Activated naive CD4-positive, alpha-beta T cell treated with anti-CD3 and anti-CD28 coated beads for 36 hours (primary cell): ENCODE measurements at places on chromosomes 16 and 17. TPM values are rescaled to one million over a fixed set of nuclear protein-coding genes. Genes with fewer than 3 reads are reported as not detected.

DNA sequence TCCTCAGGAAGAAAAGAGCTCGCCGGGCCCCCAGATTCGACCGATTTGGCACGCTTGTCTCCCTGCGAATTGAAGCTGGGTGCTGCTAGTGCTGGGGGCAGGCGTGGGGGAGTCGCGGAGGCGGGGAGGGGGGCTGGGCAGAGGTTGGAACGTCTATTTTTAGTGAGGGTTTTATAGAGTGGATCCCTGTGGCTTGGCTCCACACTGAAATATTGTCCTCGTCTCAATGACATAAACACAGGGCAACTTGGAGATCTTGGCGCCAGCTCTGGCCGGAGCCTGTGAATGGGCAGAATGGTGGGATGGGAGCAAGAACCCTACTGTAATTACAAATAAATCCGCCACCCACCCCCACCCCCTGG lies 15.7 kb upstream of the NOG start:
- no peak for DNase-seq

Gene OR1F1
- not detected for total RNA-seq

DNA sequence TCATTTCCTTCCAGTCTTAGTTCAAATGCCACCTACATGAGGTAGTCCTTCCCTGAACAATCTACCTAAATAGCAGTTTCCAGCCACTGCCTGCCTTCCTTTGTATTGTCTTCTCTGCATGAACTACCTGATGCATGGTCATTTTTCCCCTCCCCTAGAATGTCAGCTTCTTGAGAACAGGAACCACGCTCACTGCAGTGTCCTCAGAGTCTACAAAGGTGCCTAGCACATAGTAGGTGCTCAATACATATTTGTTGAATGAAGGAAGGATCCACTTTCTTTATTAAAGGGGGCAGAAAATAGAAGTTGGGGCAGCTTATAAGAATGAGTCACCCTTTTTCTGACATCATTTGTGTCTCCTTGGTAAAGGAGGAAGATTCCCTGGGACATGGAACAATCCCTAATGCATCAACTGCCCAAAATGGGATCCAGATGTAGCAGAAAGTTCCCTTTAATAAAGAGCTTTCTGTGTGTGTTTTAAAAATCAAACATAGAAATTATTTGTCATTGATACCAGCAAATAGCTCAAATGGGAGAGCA lies 4.4 kb upstream of the CYLD start:
- no peak for DNase-seq

GRCh38 chr17:71260366-71260940 lies 860.4 kb upstream of the SOX9 start:
- no peak for DNase-seq

DNA sequence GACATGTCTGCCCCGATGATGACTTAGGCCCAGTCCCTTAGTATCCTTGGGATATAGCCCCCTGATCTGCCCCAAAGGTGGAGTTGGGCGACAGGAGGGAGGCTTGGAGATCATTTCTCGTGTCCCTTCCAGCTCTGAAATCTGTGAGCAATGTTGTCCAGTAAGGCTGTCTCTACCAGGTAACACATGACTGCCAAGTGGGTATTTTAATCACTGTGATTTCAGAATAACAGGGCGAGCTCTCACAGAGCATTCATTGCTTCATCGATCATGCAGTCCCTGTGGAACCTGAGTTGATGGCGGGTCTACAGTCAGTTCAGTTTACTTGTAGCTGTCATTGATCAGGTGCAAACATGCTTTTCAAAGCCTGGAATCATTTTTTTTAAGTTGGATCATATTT lies 39.2 kb downstream of the KSR1 start:
- no peak for DNase-seq

Gene CES1
- total RNA-seq, result not detected

Gene ENKD1
- 6.7 TPM for total RNA-seq

DNA sequence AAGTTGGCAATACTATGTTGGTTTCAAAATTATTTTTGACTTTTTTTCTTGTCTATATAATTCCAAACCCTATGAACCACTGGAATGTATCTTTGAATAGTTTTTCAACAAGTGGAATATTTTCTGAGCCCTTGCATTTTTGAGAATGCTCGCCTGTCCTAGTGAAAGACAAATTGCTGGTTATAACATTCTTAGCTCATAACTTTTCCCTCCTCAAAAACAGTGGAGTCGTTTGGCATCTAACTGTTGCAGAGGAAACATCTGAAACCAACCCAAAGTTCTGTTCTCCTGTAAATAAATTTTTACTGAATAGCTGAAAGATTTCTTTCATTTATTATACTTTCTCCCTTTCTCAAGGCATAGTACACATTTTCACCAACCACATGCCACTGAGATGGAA lies 11.3 kb upstream of the COX10 start:
- no peak for DNase-seq

Gene CLEC18A
- 0.19 TPM for total RNA-seq

Gene PRCD
- total RNA-seq, result not detected

DNA sequence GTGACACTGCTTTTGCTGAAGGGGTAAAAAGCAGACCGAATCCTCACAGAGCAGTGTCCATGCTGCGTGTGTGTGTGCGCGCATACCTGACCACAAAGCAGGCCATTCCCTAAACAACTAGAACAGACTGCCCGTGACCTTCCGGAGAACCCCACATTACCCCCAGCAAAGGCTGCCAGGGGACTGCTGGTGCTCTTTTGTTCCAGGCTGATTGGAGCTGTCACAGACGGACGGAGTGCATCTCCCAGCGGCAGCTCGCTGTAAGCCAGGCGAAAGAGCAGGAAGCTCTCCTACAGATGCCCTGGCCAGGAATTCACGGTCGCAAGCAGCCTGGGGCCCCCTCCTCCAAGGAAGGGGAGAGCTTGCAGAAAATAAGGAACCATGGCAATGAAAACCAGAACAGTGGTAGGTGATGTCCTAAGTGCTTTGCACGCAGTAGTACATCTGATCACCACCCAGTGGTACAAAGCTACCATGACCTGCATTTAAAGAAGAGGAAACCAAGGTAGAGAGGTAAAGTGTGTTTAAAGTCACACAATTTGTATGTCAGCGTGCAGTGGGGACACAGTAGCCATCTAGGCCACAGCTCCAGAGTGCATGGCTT lies 153.4 kb upstream of the DYNLRB2 start:
- DNase-seq, result no peak

DNA sequence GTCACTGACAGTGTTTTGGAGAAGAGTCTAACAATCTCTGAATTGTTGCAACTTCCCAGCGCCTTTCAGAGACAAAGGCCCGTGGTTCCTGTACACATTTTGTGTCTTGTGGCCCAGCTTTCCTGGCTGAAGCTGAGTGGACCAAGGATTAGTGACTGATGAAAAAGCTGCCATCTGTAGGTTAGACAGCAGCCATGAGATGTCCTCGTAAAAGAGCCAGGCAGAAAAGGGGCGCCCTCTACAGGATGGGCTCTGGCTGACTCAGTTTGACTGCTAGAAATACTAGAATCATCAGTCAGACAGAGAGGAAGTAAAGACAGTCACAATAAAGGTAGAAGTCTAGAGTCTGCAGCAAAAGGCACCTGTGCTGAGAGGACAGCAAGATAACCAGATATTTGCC lies 26.5 kb upstream of the NF1 start:
- peak; percentile 83 for DNase-seq

DNA sequence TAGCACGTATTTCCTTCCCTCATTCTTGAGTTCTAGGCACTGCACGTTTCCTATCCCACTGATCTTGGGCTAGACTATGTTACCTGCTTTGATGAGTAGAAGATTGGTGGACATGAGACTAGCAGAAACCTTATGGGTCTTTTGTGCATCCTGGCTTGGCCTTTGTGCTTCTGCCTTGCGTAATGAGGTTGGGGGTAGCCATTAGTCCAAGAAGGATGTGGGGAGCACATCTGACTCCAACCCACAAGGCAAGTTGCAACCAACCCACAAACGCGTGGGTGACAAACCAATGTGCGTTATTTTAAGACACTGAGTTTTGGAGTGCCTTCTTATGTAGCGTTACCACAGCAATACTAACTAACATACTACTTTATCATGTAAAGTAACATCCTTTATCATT lies 180.4 kb upstream of the IRX5 start:
- DNase-seq, result no peak

DNA sequence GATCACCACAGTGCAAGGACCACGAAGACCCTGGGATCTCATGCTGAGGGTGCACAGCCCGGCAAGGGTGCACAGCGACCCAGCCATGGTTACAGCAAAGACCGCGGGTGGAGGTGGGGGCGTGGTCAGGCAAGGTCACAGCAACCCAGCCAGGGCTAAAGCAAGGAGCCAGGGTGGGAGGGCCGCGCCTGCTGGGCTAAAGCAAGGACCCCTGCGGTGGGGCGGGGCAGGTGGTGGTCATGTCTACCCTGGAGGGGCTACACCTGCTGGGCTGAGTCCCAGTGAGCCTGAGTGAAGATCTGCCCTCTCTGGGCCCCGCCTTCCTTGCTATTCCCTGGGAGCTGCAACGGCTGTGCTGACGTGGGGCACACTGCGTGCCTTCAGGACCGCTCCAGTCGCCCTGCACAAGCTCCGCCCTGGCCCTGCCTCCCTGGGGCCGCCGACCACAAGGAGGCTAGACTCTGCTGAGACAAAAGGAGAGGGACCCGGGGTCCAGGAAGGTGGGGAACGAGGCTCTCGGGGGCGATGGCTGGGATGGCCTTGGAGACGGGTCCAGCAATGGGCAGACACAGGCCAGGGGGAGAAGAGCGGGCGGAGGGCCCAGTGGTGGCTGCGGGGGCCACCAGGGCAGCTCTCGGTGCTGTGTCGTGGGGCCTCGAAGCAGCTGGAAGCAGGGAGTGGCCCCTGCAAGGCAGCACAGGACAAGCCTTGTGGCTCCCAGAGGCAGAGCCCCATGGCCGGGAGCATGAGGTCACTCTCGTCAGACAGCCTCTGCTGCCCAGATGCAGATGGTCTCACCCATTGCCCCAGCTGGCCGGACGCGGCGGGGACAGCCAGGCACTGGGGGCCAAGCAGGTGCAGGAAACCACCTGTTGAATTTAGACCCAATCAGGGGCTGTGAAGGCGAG lies 52.8 kb downstream of the CBFA2T3 start:
- DNase-seq, result no peak

- DNase-seq, result no peak
Observed at GRCh38 chr17:77507111-77507885, 366.5 kb downstream of the SEC14L1 start.
